Esophagus mucosa (tissue), 1 donor: ENCODE measurements at places on chromosomes 3 and 15. TPM values are rescaled to one million over a fixed set of nuclear protein-coding genes. Genes with fewer than 3 reads are reported as not detected.

Gene KNG1
- not detected for total RNA-seq

Gene TMEM45A
- 13.6 TPM for total RNA-seq

Gene GABRR3
- total RNA-seq: not detected

DNA sequence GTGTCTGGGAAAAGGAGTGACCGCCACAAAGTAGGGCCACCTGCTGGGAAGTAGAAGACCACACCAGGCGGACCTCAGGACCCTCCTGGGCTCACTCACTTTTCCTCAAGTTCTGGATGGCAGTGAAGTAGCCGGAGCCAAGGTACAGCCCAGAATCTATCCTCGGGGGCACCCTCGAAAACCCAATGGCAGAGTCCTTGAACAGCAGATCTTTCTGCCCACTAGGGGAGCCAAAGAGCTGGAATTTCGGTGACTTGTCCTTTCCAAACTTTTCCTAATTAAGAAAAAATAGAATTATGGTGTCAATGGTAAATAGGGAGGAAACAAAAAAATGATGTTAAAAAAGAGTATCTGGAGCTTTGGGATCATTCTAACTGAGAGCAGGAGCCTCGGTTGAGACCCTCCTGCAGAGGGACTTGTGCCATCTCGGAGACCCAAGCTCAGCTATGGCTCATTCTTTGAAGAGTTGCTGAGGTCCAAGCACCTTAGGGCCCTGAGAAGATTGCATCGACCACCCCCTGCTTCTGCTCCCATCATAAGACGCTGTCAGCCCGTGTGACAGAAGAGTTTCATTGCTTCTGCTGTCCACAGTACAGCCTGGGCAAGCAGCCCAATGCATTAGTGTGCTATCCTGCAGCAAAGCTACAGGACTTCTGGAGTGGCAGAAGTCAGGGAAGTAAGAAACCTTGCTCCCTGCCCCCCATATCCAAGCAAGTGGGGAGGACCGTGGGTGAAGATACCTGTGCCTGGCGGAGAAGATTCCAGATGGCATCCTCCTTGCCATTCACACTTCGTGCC lies 14.8 kb downstream of the LTF start:
- ATAC-seq: no peak

- ATAC-seq: no peak
Measured at GRCh38 chr3:34066328-34066727, 267.9 kb downstream of the PDCD6IP start.

DNA sequence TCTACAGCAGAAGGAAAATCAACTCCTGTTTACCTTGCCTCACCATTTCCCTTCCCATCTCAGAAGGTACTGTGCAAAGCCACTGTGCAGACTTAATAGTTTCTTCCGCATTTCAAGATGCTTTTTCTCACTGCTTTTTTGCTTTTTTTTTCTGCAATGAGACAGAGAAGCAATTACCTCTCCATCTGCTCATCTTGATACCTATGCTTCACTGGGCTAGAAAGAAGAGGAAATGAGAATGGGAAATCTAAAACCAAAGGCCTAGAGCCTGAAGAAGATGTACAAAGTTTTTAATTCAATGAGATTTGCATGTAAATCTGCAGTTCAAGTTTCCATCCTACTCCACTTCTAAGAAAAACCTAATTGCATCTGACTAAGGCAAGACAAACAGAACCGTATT lies 238.1 kb upstream of the SETMAR start:
- no peak for ATAC-seq

- no peak for ATAC-seq
Measured at GRCh38 chr3:100869787-100870186, 123.4 kb downstream of the ABI3BP start.

GRCh38 chr3:7692866-7693265 lies 808.8 kb upstream of the LMCD1 start:
- ATAC-seq: no peak

GRCh38 chr3:151009981-151010380 lies 37.5 kb upstream of the CLRN1 start:
- no peak for ATAC-seq

GRCh38 chr15:61660579-61660978 lies 399.7 kb downstream of the VPS13C start:
- no peak for ATAC-seq

- no peak for ATAC-seq
Measured at GRCh38 chr3:27193056-27193455, 176.1 kb downstream of the NEK10 start.

DNA sequence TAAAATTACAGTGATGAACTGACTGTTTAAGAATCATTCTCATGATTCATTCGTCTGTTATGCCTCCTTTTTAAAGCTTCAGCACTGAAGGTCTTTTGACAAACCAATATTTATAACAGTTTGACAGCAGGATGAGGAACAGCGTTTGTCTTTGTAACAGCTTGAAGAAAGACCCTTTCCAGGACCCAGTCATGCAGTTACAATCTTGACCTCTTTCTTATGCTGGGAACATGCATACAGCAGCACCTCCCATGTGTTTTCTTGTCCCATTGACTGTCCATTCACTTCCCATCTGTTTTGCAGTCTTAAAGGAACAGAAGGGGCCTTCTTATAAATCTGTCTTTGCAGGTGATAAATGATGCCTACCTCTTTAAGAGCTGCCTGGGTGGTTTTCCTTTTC lies 87.2 kb downstream of the OPA1 start:
- no peak for ATAC-seq

DNA sequence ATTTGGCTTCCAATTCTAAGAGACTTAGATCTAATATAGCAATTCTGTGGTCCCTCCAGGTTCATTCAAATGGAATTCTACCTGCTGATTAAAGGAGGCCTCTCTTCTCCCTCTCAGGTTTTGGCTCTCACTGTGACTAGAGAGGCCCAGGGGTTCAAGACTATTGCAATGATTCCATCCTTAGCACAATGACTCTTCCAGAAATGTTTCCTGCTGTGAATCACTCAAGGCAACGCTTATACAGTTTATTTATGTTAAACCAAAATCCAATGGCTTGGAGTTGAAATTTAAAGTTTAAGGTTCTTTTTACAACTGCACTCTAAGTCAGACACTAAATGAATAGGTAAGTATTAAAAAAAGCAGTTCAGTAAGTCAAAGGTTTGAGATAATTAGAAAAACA lies 39.9 kb downstream of the IFT57 start:
- no peak for ATAC-seq
